ENCODE measurements at places on chromosomes 2 and 18. TPM values are rescaled to one million over a fixed set of nuclear protein-coding genes. Genes with fewer than 3 reads are reported as not detected.

GRCh38 chr2:9655441-9656269 lies 24.9 kb upstream of the YWHAQ start:
- no peak for DNase-seq

GRB14 gene
- total RNA-seq = 24.1 TPM

DNA sequence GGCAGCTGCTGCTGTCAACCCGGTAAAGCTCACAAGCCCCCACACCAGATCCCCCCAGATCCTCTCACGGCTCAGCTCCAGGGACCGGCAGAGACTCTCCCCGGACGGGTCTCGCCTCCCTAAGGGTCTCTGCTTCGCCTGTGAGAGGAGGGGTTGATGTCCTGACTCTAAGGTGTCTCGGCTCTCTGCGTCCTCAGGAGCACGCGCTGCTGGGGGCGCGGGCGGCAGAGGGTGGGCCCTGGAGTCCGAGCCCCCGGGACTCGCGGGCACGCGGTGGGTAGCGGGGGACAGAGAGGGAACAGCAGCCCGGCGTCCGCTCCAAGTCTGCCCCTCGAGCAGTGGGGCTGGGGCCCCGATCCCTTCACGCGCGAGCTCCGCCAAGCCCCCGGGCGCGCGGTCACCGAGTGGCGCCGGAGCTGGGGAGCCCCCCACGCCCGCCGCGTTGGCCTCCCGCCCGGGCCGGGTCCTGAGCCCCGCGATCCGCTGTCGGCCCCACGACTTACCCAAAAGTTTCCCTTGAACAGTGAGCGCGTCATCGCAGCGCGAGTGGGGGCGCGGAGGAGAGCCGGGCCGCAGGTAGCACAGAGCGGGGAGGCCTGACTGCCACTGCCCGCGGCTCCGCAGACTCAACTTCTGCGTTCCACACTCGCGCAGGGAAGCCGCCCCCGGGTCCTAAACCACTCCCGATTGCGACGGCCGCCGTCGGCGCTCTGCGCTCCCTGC lies at the start of gene PSTPIP2:
Gene PSTPIP2 (minus strand): TSS at position 608 of the 723 bp plus-strand sequence. CDS start 72 bp downstream, at position 536.
- DNase-seq = no peak

GRCh38 chr2:126986631-126987187 lies 88.0 kb downstream of the TEX51 start:
- DNase-seq = no peak

- no peak for DNase-seq
Observed at GRCh38 chr18:29225351-29225750, 1048.4 kb upstream of the CDH2 start.

- no peak for DNase-seq
Observed at GRCh38 chr2:27255660-27256059, 7.2 kb downstream of the SLC30A3 start.

GRCh38 chr2:95569170-95569569 lies 22.6 kb upstream of the TRIM43 start:
- no peak for DNase-seq
